ENCODE measurements at places on chromosomes 1 and 21. TPM values are rescaled to one million over a fixed set of nuclear protein-coding genes. Genes with fewer than 3 reads are reported as not detected.

- DNase-seq = peak; percentile 58
Measured at GRCh38 chr1:41629571-41629970, 145.1 kb upstream of the EDN2 start.

Gene PCSK9
- total RNA-seq = 0.03 TPM

DNA sequence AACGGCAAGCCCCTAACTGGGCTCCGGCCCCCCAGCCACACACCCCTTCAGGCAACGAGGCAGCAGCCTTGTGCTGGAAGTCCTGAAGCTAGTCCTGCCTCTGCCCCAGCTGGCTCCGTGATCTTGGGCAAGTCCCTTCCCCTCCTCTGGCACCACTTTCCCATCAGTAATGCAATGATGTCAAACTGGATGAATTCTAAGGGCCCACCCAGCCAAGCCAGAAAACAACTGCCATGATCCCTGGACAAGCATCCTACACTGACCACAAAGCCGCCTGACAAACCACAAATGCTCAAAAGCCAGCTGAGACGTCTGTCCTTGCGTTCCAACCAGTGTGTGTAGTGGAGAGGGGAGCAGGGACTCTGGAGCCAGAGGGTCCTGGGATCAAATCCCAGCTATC lies 26.8 kb downstream of the IFFO2 start:
- peak; percentile 57 for DNase-seq

DNA sequence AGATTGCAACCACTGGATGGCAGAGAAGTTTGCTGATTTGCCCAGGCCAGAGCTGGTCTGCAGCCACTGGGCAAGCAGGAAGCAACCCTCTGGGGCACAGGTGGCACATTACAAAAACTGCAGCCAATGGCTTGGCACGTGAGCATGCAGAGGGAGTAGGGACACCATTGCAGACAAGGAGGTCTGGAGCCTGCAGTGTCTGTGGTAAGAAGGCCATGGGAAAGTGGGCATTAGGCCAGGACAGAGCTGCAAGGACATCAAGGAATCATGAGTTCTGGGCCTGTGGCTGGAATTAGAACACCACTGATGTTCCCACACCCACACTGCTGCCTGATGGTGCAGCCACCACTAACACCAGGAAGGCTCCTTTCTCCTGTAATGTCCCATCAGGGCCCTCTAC lies 113.0 kb downstream of the TSEN15 start:
- DNase-seq = no peak

Gene G0S2
- total RNA-seq = 5.7 TPM

- no peak for DNase-seq
Measured at GRCh38 chr1:22579541-22580155, 16.4 kb downstream of the EPHA8 start.

Data from Daoy (cell line).